ENCODE measurements at places on chromosomes 16 and 17.

GRCh38 chr17:66451188-66452149 lies 149.1 kb downstream of the PRKCA start:
- DNase-seq, result no peak

DNA sequence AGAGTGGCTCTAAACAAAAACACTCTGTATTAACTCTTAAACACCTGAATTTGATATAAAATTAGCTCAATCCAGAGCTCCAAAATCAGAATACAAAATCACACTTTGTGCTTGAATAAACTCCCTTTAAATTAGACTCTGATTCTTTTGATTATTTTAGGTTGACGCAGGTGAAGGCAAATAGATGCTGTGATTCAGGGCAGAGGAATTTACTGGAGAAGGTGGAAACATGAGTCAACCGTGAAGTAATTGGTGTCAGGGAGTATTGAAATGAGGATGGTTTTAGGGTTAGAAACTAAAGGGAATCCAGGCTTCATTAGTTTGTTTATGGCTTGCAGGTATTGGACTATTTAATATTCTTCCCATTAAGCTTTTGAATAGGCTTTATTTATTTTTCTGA lies 37.1 kb upstream of the TEKT1 start:
- DNase-seq, result no peak

DNA sequence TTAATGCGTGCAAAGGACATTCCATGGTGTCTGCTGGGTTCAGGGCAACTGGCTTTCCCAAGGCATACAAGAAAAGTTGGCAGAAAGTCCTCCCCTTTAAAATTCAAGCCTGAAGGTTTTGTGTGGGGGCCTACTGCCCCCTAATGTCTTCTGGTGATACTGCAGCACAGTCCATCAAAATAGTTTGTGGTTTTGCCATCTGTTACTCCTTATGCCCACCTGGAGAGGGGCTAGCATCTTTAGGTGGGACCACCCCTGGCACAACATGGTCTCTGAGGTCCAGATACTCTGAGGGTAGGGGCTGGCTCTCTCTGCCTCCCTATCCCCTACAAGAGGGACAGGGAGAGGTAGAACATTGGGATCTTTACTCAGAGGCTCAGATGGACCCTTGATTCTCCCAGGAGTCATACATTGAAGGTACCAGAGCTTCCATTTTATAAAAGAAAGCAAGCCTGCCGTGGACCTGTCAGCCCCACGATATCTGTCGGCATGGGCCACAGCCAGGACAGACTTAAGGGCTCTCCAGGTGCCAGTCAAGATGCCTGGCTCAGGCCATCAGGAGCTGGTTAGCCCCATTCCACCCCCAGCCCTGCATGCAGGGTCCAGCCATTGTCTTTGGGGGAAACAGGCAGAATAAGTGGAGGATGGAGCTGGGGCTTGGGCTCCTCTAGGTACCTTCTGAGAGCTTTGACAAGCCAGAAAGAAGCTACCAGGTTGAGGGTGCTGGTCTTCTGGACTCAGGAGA lies 6.3 kb downstream of the ESRP2 start:
- DNase-seq, result no peak

- no peak for DNase-seq
Measured at GRCh38 chr17:43224146-43224705, 4.2 kb downstream of the CCDC200 start.

- no peak for DNase-seq
Measured at GRCh38 chr17:74623693-74624093, at the start of gene CD300E. CD300E (minus strand) TSS chr17:74623738; CDS start chr17:74623621, 117 bp downstream.

DNA sequence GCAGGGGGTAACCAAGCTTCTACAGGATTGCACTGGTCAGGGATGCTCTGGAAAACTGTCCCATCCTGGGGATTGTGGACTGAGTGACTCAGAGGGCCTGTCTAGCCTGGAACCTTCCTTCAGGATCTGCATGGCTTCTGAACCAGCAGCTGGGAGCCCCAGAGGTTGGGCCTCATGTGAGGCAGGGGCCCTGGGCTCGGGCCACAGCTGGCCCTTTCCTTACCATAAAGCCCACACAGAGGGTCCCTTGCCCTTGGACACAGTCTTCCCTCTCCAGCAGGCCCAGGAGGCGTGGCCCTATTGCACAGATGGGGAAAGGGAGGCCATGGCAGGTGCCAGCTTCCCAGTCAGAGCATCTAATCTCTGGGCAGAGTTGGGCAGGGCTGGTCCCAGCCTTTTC lies 30.5 kb downstream of the ADCY7 start:
- DNase-seq, result no peak

DNA sequence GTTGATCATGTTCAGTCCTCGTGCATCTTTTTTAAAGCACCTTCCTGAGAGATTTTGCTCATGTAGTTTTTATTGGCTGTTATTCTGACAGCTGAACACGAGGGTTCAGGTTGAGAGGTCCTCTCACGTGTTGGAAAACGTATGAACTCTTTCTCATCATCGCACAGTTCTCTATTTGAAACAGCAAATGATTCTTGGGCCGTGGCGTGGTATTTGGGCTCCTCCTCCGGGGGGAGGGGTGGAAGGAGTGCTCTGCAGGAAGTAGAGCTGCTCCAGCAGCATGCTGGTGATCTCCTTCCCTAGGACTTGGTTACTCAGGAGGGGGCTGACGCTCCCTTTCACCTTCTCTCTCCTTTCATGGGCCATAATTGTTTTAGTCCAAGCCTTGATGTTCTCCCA lies 70.4 kb downstream of the KSR1 start:
- no peak for DNase-seq

GRCh38 chr16:48201515-48202201 lies 42.4 kb upstream of the LONP2 start:
- DNase-seq, result no peak

DNA sequence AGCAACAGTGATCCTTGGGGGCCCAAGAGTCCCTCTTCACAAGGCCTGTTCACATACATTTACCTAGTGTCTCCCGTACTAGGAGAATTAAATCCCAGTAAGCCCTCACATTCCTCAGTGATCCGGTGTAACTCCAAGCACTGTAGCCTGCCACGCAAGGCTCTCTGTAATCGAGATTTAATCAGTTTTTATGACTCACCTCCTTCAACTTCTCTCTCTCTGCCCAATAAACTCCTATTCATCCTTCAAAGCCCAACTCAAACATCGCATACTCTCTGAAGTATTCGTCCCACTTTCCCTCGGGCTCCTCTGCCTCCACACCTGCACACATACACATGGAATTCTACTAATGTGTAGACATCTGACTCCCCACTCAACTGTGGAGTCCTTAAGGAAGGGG lies 141.8 kb downstream of the CMIP start:
- no peak for DNase-seq

- no peak for DNase-seq
Measured at GRCh38 chr17:56678249-56679114, 85.0 kb downstream of the NOG start.

DNA sequence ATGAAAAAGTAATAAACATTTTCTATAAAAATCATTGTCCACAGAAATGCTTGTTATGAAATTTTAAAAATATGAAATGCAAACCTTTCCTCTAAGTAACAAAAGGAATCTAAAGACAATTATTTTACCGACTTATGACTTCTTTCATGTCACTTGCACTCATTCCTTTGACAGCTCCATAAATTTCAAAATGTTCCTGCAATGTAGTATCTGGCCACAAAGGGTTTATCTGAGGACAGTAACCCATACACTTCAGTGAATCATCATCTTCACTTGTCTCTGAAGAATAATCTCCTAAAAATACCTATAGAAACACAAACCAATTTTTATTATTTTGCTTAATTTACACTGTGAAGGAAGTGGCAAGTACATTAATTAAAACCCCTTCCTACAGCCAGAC lies 25.6 kb upstream of the ABCA10 start:
- no peak for DNase-seq

DNA sequence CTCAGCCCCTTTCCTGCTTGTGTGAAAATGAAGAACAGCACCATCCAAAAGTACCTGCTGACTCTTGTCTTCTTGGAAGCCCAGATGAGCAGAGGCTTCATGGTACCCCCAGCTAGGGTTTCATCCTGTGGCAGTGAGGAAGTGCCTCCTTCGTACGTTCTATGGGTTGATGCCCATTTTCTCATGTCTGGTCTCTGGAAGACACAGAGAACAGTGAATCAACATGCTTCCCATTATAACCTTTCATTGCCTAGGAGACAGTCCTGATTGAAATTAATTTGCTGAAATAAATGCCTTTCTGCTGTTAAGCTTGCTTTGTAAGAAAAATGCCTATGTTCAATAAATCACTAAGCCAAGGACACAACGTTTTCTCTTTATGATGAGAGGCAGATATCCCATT lies 36.5 kb downstream of the RCVRN start:
- no peak for DNase-seq

DNA sequence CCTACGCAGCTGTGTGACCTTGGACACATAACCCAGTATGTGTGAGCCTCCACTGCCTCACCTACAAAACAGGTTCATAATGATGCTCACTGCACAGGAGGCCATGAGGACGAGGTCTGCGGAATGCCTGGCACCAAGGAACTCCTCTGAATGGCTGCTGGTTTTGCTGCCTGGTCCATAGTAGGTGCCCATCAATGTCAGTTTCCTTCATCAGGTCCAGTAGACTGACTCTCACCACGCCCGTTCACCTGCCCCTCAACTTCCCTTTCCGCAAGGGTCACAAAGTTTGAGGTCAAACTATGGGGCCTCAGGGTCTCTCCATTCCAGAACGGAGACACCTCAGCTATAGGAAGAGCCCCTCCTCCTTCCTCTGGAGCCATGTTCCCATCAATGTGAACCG lies 8.8 kb downstream of the PNMT start:
- no peak for DNase-seq

GRCh38 chr17:77006971-77007649 lies 133.7 kb upstream of the SEC14L1 start:
- DNase-seq, result no peak

- no peak for DNase-seq
Measured at GRCh38 chr16:48003206-48003907, 152.4 kb downstream of the ABCC12 start.

GRCh38 chr17:71260366-71260940 lies 860.4 kb upstream of the SOX9 start:
- no peak for DNase-seq

- DNase-seq, result no peak
Measured at GRCh38 chr16:84730406-84731106, 30.8 kb downstream of the USP10 start.

- DNase-seq, result no peak
Measured at GRCh38 chr17:57109393-57110151, 24.5 kb downstream of the AKAP1 start.

DNA sequence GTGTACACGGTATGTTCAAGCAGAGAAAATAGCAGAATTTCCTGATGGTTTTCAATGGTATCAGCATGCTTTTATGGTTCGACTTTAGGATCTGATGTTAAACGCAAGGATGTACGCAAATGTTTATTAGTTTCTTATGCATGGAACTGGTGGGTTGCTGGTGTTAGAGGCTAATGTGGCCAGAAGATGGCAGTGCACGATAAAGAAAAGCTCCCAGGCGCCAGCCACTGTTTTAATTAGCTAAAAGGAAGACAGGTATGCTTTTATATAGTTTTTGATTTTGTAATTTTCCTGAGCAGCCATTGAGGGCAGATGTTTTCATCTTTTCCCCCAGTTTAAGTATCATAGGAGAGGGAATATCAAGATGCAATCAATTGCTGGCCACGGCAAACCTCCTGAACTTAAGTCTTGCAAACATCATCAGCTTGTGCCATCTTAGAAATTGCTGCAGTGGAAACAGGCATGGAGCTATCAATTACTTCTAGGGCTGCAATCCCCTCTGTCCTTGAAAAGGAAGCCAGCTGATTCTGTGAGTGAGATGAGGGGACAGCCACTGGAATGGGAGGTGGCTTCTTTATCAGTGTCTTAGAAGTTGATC lies 648.5 kb upstream of the RBFOX1 start:
- DNase-seq, result no peak

DNA sequence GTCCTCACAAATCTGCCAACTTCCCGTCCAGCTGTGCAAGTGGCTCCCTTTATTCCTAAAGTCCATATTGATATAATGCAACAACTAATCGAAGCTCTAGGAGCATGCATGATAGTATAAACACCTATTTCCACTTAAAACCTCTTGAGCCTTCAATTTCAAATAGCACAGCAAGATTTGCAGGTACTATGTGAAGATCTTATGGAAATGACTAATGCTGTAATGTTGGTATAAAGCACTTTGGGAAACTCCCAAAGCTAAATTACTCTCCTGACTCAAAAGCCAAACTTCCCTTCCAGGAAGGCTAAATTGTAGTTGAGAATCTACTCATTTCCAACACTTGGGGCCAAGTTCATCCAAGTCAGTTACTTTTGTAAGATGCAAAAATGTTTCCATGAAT lies 287.6 kb upstream of the CDH11 start:
- no peak for DNase-seq

GRCh38 chr16:30350134-30350871 lies 4.8 kb downstream of the CD2BP2 start:
- no peak for DNase-seq

- DNase-seq, result no peak
Measured at GRCh38 chr16:27611340-27611739, 61.4 kb downstream of the KATNIP start.

- DNase-seq, result no peak
Measured at GRCh38 chr17:76370261-76370993, 14.0 kb upstream of the SPHK1 start.

DNA sequence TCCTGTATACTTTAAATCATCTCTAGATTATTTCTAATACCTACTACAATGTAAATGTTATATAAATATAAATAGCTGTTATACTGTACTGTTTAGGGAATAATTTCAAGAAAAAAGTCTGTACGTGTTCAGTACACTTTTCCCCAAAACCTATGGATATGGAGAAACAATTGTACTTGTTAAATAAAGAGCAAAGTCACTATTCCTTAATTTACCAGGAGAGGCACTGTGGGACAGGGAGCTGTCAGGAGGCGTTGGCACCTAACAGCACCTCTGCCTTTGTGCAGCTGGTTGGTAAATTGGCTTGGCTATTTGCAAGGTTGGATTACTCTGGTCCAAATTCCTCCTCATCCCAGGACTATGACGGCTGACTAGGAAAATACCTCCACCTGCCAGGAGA lies 28.0 kb downstream of the CRHR1 start:
- DNase-seq, result no peak

- no peak for DNase-seq
Measured at GRCh38 chr16:89373355-89374110, 116.8 kb downstream of the ANKRD11 start.

- no peak for DNase-seq
Measured at GRCh38 chr16:60363566-60363965, 1629.5 kb upstream of the GOT2 start.

- DNase-seq, result no peak
Measured at GRCh38 chr17:45320931-45321461, 4.2 kb upstream of the MAP3K14 start.

- no peak for DNase-seq
Measured at GRCh38 chr17:54194268-54194667, 371.5 kb downstream of the KIF2B start.

GRCh38 chr16:51161440-51162195 lies 10.5 kb upstream of the SALL1 start:
- no peak for DNase-seq

- no peak for DNase-seq
Measured at GRCh38 chr17:77604301-77604972, 354.1 kb upstream of the TNRC6C start.

DNA sequence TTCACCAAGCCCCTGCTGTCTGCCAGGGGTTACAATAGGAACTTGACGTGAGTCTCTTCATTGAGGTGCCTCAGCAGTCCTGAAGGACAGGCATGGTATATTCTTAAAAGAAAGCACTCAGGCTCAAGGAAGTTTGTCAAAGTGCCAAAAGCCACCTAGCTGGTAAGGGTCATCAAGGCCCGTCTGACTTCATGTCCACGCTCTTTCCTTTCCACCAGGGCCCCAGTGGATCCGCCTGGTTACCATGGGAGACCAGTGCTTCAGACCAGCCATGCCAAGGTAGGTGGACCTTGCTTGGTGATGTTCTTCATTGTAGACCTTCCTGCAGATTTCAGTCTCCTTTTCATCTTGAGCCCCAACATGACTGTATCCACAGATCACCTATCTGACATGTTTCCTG lies 27.6 kb upstream of the CCL1 start:
- DNase-seq, result no peak

All from NCI-H510A (cell line).